ENCODE measurements at places on chromosomes 3 and 15.

GRCh38 chr15:73558529-73558928 lies 74.7 kb downstream of the NPTN start:
- DNase-seq, result no peak

DNA sequence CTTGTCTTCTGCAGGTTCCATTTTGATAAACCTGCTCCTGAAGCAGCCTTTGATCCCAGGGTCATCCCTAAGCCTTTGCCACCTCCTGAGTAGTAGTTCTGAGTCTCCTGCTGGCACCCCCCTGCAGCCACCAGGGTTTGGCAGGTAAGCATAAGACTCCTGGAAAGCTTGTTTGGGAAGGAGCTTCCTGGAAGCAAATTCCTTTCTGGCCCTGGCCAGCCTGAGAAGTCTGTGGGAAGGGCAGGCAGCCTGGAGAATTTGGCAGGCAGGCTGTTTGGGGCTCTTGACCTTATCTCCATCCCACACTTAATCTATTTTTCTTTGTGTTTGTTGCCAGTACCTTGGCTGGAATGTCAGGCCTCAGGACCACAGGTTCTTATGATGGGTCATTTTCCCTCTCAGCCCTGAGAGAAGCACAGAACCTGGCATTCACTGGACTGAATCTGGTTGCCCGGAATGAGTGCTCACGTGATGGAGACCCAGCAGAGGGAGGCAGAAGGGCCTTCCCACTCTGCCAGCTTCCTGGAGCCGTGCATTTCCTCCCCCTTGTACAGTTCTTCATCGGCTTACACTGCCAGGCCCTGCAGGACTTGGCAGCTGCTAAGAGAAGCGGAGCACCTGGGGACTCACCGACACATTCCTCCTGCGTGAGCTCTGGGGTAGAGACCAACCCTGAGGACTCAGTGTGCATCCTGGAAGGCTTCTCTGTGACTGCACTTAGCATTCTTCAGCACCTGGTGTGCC lies 13.4 kb downstream of the ATRIP start:
- no peak for DNase-seq

DNA sequence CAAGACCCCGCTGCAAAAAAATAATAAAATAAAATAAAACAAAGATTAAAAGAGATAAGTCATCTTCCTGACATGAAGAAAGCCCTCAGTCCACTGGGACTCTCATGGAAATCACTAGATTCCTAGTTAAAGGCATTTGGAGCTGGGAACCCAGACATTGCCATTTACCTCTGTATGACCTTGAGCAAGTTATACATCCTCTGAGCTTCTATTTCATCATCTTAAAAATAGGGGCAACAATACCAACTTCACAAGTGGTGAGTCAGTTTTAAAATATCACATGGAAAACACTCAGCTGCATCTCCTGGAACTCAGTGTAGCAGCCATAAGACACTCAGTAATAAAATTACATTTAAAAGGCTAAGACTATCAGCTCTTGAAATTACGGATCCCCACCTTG lies 334.8 kb downstream of the ERC2 start:
- DNase-seq, result no peak

DNA sequence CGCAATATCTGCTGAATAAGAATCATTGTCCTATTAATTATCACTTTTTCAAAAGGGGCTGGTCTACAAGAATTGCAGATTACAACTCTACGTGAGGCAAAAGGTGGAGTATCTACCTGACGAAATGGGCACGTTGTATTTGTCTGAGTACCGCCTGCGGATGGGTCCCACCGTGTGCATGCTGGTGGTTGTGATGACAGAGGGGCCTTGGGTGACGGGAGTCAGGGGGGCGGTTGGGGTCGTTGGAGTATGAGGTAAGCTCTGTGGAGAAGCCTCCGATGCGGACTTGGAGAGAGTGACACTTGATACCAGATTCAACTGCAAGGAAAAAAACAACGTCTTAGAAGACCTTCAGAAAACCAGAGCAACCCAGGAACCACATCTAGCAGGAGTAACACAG lies 605.8 kb downstream of the FOXP1 start:
- DNase-seq, result no peak
